Natural killer cell treated with Interleukin-12 subunit alpha and Interleukin-12 subunit beta and Interleukin-15 and Interleukin-18, amount 100 ng/mL, for 72 hours (primary cell): ENCODE measurements at places on chromosomes 5 and 9.

DNA sequence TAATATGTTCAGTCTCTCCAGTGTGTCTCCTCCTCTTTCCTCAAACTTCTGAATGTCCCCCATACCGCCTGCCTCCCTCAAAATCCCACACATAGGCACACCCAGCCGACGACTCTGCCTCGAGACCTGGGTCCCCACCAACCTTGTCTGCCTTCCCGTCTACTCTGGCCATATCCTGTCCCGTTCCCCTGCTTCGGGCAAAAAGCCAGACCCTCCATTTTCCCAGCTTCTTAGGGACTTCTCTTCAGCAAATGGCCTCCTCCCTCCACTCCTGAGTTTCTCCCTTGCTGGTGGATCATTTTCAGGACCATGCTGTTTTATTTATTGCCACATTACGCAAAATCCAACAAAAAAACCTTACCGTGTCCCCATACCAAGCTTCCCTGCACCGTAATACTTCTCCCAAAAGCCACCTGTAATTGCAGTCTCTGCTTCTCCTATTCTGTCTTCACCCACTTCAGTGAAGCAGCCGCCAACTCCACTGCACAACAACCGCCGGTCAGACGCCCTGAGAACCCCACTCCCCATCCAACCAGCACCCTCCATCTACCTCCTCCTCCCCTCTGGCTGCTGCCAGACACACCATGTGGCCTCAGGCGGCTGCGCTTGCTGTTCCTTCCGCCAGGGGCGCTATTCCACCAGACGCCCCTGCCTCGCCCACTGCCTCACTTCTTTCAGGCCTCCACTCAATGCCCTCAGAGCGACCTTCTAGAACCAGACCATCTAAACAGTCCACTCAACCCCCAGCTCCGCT lies 117.0 kb downstream of the TRPM6 start:
- DNase-seq = no peak

DNA sequence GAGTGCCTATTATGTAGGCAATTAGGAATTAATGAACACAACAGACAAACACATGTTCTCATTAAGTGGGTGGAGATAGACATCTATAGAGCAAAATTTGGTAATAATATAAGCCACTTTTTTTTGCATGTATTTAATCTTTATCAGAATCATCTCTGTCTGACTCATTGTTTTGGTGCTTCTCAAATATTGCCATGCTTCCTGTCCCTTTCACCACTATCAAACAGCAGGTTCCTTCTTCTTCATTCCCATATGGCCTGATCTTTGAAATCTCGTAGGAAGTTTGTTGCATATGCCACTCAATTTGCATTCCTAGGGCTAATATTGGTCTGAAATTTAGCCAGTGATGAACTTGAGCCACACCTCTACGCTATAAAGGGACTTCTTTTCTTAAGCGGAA lies 128.9 kb upstream of the SPEF2 start:
- no peak for DNase-seq

DNA sequence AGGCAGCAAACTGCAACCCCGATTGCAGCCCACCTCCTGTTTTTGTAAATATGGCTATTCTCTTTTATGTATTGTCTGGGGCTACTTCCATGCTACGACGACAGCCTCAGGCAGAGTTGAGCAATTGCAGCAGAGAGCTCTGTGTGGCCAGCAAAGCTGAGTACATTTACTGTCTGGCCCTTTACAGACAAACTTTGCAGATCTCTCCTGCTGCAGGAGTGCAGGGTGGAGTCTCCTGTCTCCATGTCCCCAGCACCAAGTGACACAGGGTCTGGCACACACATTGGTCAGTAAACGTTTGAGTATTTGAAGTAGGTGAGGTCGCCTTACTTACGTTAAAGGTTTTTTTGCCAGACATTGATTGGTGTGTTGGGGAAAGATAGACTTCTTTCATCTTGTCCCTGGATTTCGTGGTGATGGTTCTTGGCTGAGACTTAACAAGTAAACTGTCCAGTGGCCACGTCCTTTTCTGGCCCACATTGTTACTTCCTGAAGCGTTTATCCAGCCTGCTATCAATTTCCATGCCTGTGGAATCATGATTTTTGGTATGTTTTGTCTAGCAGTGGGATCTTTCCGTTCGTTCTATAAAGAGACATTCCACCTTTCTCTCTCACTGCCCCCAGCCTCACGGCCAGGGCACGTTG lies 27.2 kb downstream of the PRRC2B start:
- DNase-seq = no peak

DNA sequence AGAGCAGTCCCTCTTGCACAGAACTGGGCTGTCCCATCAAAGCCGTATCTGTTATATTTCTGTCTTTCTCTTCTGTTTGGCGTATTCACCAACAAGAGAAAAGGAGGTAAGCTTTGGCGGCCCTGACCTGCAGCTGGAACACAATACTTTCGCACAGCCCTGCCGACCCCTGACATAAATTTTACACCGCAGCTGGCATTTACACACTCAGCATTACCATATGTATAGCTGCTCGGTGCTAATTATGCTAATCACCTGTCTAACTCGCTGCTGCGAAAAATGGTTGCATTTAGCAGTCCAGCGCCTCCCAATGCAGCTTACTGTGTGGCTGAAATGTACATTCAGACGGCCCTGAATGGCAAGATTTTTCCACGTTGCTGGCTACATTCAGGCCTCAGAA lies 20.8 kb downstream of the PTCH1 start:
- DNase-seq = no peak

GRCh38 chr5:127072861-127073846 lies at the start of gene C5orf63:
Gene C5orf63 (minus strand): TSS chr5:127073502. CDS start chr5:127058995, 14,507 bp downstream.
- peak; percentile 91 for DNase-seq

DNA sequence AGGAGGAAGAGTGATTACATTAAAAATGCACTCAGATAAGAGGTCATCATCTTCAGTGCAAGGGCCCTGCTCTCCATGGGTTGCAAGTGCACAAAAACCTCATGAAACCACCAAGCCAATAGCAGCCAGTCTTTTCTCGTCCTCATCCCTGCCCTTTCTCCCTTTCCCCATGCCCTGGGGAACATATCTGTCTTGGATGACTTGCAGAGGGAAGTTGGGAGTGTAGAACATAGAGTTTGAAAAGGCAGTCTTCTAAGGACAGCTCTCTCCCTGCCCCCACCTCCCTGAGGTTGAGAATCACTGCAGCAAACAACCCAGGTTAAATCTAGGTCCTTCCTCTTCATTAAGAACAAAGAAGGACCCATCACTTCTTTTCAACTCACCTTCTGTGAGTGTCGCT lies 22.0 kb downstream of the DDX31 start:
- no peak for DNase-seq

GRCh38 chr5:135066781-135067180 lies 32.8 kb upstream of the PITX1 start:
- DNase-seq = no peak

DNA sequence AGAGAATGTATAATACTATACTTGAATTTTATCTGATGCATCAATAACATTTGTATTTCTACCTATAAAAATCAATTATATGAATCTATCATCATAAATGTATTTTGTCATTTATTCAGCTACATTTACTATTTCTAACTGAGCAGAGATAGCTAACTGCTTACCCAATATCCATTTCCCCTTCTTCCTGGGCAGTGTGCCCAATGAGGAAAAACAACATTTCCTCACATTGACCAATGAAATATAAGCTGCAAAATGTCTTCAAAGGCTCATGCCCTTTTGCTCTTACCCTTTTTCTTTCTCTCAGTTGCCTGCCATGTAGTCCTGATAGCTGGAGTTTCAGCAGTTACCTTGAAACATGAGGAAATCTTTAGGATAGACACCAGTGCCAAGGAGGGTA lies 385.8 kb upstream of the PCSK5 start:
- no peak for DNase-seq

DNA sequence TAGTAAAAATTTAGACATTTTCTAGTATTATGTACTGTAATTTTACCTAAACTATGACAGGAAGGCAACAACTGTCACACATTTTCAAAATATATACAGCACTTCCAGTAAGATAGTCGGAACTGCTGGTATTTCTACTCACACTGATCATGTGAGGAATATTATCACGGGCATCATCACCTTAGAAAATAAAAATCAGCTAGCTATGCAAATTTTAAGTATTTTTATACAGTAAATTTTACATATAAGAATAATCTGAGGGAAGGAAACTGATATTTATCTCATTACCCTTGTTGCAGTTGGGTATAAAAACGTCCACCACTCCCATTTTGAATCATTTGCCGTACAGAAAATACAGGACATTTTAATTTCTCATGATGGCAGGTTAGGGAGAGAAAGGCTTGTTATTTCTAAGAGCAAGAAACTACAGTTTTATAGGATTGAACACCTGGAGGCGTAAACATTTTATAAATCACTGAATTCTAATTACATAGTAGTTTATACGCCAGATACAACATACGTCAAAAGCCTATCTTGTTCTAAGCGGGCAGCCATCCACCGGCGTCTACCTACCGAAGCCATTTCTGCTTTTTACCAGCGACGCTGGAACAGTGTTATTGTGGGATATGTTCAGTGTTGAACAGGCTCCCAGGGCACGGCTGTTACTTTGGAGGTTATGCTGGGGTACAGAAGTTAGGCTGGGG lies 729 bp upstream of the TNPO1 start:
- no peak for DNase-seq

GRCh38 chr5:175590471-175590881 lies 67.4 kb upstream of the HRH2 start:
- no peak for DNase-seq

DNA sequence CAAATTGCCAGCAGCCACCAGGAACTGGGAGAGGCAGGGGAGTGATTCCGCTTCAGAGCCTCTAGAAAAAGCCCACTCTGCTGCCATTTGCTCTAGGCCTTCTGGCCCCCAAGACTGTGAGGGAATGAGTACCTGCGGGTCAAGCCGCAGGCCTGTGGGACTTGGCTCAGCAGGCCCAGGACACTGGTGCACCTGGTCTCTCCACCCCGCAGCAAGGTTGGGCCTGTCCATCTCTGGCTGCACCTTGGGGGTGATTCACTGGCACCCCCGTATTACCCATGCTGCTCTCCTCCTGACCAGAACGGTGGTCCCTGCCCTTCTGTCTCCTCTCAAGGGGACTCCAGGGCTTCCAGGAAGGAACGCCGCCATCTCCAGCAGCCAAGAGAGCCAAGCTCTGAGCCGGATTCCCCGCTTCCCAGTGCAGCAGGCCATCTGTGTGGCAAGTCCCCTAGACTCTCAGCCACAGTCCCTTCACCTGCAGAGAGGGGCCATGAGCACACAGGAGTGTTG lies 78.4 kb upstream of the OLFM1 start:
- DNase-seq = peak; percentile 54

GRCh38 chr9:131273856-131274673 lies 2.2 kb downstream of the FAM78A start:
- no peak for DNase-seq

GRCh38 chr5:32566319-32567111 lies 18.8 kb upstream of the SUB1 start:
- no peak for DNase-seq

GRCh38 chr5:75148051-75148450 lies 88.6 kb downstream of the ANKRD31 start:
- DNase-seq = no peak

DNA sequence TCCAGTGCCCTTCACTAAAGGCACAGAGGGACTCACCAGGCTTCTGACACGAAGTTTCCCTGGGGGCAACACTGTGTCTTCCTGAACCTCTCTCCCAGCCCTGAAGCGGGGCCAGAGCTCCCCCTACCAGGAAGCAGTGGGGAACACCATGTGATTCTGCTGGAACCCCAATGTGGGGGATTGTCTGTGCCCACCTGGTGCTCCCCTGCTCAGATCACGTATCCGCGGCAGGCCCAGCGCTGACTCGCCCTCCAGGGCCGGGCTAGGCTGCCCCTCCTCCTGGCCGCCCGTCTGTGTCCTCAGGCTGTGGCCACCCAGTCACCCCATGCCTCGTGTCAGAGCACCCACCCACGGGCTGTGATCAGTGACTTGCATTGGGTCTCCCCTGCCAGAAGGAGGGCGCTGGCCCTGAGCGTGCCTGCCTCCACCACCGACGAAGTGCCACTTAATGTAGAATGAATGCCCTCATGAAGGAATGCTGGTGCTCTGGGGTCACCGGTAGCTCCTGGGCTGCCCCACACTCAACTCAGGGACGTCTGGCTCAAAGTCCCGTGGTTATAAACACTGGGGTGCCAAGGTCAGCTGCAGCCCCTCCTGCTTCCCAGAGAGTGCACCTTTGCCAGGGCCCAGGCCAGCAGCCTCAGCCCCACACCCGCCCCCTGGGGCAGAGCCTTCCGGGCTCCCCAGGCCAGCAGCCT lies 22.1 kb downstream of the SARDH start:
- DNase-seq = no peak
